ENCODE measurements at places on chromosomes 2 and 18.

- DNase-seq: no peak
Measured at GRCh38 chr2:38016219-38016618, 59.7 kb downstream of the CYP1B1 start.

- no peak for DNase-seq
Measured at GRCh38 chr2:26521054-26521912, 43.4 kb upstream of the OTOF start.

- DNase-seq: no peak
Measured at GRCh38 chr2:149739883-149740265, 152.3 kb upstream of the MMADHC start.

DNA sequence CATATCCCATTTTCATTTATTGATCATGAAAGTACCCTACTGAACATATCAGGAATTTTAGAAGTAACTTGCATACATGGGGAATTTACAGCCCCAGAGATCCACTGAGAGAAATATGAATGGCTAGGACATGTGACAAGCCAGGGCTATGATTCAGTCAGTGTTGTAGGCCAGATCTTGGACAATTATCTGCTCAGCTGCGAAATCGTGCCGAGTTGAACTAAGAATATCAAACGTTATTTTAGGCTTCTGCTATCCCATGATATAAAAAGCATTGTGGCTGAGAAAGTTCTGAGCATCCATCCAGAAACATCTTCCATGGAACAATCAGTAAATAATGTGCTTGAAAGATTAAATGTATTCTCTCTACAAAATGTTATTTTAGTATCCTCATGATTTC is 85.7 kb upstream of the UNC80 start:
- no peak for DNase-seq

DNA sequence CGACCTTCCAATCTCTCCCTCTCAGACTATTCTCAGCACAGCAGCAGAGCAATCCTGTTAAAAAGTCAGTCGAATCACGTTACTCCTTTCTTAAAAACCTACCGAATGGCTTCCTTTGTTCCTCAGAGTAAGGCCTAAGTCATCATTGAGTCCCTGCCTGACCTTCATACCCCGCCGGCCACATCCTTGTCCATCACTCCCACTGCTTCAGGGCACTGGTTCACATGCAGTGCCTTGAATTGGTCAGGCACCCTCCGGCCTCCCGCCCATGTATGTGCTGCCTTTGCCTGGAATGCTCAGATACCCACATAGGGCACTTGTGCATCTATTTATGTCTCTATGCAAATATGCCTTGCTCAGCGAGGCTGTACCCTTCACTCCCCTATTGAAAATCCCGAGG is 206.4 kb downstream of the DLGAP1 start:
- DNase-seq: no peak

DNA sequence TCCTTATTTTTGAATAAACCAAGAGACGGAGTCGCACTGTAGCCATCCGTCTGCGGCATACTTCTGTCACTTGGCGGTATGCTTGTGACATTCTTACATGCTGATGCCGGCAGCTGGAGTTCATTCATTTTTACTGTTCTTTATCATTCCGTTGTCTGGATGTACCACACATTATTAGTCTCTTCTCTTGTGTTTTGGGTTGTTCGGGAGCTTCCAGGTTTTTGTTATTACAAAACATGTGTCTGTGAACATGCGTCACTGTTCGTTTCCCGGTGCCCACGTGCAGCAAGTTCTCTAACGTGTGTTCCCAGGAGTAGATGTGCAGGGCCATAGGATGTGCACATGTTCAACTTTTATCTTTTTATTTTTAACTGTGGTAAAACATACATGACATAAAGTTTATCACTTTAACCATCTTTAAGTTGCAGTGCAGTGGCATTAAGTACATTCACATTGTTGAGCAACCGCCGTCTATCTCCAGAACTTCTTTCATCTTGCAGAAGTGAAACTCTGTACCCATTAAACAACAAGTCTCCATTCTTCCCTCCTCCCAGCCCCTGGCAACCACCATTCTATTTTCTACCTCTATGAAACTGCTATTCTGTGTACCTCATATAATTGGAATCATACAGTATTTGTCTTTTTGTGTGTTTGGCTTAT is 40.1 kb downstream of the MTCL1 start:
- no peak for DNase-seq

DNA sequence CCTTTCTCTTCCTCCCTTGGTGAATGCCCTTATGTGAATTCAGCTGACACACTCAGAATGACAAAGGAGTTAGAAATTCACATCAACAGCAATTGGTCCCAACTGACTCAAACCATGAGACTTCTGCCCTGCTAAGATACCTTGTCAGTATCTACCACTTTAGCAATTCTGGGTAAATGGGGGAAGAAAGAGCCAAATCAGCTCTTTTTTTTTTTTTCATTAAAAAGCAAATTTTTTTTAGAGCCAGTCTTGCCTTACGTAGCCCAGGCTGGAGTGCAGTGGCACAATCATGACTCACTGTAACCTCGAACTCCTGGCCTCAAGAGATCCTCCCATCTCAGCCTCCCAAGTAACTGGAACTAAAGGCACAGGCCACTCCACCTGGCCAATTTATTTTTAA is 1.7 kb upstream of the PPP4R1 start:
- no peak for DNase-seq

- peak; percentile 92 for DNase-seq
Measured at GRCh38 chr2:242088471-242089212, 219.1 kb downstream of the RTP5 start.

DNA sequence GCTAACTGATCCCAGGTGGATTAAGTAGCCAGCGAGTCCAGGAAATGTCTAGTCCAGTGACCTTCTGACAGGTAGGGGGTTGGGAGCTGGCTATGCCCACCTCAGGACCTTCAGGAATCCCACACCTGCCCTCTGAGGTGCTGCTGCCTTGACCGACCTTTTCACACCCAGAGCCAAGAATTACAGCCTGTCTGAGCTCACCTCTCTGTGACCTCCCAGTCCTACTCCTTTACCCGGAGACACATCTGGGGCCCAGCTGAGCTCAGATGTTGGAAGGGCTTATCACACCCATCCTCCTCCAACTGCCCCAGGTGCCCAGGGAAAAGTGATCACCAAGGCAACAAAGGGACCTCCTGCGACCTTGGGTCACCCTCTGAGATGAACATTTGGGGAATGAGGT is 413.3 kb upstream of the TNP1 start:
- DNase-seq: no peak

- DNase-seq: no peak
Measured at GRCh38 chr18:74976331-74976909, 232.5 kb downstream of the PTGR3 start.

DNA sequence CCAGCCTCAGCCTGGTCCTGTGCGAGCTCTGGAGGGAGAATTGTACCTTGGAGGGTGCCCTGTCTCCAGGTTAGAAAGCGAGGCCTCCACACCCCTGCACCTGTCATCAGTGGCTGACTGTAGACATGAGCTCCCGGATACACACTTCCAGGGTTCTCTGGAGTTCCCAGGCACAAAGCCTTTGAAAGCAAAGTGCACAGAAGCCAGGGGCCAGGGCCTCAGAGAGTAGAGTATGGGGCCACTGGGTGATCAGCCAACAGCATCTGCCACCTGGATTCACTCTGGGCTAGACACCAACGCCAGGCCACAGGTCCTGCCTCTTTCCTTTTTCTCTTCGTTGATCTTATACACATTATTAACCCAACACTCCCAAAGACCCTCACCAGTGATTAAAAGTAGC is 239.4 kb upstream of the HDAC4 start:
- no peak for DNase-seq

All from central memory CD4-positive, alpha-beta T cell (primary cell).